ENCODE measurements at places on chromosomes 3 and 15. TPM values are rescaled to one million over a fixed set of nuclear protein-coding genes. Genes with fewer than 3 reads are reported as not detected.

CLSTN2 gene
- total RNA-seq = not detected

GRCh38 chr15:74384881-74385643, 17.6 kb upstream of the CYP11A1 start:
- peak; percentile 85 for DNase-seq

DNA sequence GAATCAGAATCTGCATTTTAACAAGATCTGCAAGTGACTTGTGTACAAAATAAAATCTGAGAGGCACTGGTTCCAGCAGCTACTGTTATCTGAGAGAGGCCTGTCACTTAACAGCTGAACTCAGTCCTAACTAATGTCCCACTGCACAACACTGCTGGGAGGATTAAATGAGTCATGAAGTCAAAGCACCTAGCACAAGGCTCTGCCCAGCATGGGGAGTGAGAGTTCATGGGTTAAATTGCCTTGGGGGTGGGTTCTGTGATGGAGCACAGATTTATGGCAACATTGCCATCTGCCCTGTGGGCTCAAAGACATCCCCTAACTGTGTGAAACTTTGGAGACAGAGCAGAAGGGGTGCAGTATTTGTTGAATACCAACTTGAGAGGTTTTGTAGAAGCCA, 250.9 kb downstream of the PLCL2 start:
- DNase-seq = no peak

UCN2 gene
- 2.8 TPM for total RNA-seq

GRCh38 chr3:120846073-120846472, 61.9 kb upstream of the STXBP5L start:
- no peak for DNase-seq

DNA sequence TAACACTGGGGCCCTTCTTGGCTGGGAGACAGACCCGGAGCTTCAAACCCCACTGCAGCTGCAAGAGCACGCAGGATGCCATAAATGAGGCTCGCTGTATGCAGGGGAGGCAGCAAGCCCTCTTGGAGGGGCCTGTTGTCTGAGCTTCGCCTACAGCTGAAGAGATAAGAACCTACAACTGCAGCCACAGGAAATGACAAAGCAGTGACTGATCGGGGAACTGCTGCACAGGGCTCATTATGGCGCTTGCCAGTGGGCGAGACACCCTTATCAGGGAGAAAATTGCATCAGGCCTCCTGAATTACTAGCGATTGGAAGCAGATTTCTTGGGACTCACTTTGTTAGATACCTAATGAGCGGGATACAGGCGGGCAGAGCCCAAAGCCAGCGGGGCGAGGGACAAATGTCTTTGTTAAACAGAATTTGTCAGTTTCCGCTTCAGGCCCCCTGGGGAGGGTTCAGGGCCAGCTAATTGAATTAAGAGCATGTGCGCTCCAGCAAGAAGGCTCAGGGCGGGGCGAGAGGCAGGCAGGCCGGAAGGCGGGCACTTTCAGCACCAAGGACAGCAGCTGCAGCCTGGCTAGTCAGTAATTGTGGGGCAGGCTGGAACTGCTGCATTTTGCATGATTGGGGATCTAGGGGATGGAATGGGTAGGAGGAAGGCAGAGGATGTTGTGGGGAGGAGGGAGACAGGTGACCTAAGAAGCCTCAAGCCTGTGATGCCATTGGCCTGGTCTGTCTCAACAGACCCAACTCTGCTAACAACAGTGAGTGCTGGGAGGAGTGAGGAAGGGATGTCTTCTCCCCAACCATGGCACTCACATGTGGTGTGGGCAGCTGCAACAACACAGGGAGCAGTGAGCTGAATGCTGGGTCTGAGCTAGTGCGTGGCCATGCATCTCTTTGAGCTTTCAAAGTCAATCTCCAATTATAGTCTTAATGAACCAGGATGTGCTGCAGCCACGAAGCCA, 55.3 kb downstream of the CCDC33 start:
- DNase-seq = peak; percentile 74

DNA sequence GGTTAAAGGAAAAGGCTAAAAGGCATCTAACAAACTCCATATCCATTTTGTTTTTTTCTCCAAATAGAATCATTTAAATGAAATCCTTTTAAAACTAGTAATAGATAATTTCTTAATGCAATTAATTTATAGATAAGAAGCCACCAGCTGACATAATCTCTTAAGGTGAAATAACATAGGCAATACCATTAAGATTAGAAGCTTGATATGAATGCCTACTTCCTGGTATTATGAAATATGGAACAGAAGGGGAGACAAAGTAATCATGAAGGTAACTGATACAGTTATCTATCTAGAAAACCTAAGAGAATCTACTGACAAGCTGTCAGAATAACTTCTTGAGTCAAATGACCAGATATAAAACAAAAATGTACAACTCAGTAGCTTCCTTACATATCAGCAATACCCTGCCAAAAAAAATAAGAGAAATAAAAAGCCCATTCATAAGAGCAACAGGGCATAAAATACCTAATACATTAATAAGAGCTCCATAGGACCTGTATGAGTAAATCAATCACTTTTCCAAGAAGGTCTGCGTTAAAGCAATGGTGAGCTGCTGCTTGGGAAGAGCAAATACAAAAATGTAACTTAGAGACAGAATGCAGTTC, 10.7 kb downstream of the EHD4 start:
- no peak for DNase-seq

DNA sequence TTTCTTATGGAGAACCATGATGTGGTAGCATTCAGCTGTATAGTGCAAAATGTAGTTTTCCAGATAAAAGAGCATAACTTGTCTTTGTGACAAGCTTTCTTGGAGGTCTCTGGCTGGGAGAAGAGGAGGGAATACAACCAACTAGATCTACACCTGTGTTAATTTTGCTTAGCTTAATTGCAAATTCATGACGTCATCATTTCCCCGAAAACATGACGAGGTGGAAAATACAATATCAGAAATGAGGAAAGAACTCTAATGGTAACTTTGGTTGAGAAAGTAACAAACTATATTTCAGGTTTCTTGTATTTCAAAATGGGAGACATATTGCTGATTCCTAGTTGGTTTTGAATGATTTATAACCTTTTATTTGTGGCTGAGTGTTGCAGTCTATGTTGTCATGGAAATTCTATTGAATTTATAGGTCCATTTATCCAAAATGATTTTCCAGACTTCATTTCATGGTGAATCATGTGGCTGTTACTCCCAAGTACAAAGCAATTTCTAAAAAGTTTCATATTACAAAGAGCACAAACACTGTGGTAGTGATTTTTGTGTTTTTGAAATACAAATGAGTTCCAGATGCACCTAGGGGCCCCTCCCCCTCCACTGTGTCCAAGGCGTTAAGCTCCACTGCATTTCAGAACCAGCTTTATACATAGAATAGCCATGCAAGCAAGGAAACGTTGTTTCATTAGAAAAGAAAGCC, 307.2 kb downstream of the FEZF2 start:
- no peak for DNase-seq

DNA sequence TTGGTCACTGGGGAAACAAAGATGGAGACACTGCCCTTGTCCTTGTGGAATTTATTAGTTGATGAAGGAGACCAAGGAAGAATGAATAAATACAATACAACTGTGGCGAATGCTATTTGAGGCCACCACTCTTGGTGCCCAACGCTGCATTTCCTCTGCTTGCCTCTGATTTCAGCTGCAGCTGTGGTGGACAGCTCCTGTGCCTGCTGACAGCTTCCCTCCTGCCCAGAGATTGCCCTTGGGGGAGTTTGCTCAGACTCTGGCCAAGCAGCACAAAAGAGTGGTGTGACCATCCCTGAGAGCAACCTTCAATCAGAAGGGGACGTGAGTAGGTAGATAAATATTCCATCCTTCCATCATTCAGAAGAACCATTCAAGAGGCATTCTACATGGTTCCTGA, 64.6 kb upstream of the FHIT start:
- DNase-seq = no peak

GRCh38 chr3:70085613-70086012, 86.1 kb downstream of the SAMMSON start:
- no peak for DNase-seq

CSPG4 gene
- total RNA-seq = 2.6 TPM

ATP10A gene
- total RNA-seq = not detected

DNA sequence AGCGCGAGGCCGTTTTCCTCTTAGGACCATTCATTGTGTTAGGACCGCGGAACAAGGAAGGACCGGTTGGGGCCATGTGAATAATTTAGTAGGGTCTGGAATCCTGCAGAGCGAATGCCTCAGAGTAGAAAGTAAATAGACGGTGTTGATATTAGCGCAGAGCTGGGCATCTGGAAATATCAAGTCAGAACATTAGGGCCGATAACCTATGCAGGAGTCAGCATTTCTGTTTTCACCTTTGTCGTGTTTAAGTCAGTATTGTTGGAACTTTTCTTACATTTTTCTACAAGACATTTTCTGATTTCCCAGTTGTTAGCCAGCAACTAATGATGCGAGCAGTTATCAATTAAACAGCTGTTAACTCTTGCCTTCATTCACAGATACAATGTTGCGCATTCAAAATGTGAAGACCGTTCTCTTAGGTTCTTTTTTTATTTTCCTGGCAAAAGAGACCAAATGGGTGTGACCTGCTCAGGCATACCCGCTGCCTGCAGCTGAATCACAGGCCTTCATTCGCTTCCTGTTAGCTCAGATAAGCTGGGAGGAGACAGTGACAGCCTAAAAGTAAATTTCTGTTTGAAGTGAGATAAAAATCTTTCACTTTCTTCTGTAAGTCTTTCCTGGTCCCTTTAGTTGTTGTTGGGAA, 966 bp upstream of the PKM start:
- peak; percentile 86 for DNase-seq

GRCh38 chr3:16048435-16049318, 125.8 kb upstream of the GALNT15 start:
- peak; percentile 25 for DNase-seq

GRCh38 chr3:29635888-29636287, 355.0 kb downstream of the RBMS3 start:
- no peak for DNase-seq

GRCh38 chr3:114741066-114741465, 406.0 kb downstream of the ZBTB20 start:
- DNase-seq = no peak

- no peak for DNase-seq
These were observed 63.2 kb upstream of the RASGRP1 start for GRCh38 chr15:38627689-38628277.

TMEM108 gene
- total RNA-seq = not detected

SGO1 gene
- total RNA-seq = 18.3 TPM

CNBP gene
- total RNA-seq = 265 TPM

DNA sequence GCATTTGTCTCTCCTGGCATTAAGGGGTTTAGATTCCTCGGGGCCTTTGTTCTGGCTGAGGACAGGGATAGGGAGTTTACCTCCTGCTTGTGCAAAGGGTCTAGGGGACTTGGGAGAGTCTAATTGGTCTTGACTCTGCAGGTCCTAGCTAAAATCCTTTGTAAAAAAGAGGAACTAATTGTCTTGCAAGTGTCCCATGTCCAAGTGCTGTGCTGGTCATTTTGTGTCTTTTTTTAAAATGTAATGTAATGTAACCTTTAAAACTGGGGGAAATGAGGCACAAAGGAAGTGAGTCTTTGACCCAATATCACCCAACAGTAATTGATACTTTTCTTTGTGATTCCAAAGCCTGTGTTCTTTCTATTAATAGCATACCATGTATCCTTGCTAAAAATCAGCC, 14.9 kb upstream of the C3orf80 start:
- no peak for DNase-seq

LRRK1 gene
- total RNA-seq = 15.7 TPM

GRCh38 chr3:161449785-161450184, 46.8 kb upstream of the OTOL1 start:
- no peak for DNase-seq

DNA sequence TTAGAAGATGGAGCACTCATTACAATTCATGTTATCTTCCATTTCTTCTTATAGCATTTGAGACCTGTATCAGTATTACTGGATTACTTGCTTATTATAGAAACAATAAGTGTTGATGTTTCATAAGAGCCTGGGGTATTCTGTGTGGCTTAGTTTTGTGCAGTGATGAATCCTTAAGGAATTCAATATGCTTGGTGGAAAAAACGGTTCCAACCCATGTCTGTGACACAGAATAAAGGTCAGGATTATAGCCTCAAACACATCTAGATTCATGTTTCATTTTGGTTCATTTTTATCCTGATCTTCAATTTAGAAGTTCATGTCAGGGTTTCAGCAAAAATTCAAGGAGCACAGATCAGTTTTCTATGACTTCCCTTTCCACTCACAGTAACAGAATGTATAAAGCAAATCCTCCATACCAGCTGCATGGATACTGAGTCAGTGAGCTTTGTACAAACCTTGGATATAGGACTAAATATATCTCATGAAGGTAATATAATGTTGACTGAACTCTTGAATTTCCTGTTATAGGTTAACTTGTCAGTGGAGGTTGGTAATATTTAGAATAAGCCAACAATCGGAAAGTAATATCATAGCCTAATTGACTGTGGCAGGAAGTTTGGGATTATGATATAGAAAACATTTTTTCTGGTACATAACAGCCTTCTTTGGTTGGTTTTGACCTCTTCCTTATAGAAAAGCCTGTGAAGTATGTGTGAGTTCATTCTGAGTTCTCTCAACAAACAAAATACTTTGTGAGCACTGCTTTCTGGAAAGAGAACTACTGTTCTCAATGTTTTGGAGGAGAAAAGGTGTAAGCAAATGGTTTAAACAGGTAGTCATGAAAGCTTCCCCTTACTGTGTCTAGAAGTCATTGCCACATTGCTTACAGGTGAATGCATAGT, 218.2 kb upstream of the TPM1 start:
- peak; percentile 55 for DNase-seq

GMNC gene
- total RNA-seq = not detected

- no peak for DNase-seq
These were observed 93.7 kb downstream of the NCEH1 start for GRCh38 chr3:172617013-172617706.
